ENCODE measurements at places on chromosomes 11 and 22.

DNA sequence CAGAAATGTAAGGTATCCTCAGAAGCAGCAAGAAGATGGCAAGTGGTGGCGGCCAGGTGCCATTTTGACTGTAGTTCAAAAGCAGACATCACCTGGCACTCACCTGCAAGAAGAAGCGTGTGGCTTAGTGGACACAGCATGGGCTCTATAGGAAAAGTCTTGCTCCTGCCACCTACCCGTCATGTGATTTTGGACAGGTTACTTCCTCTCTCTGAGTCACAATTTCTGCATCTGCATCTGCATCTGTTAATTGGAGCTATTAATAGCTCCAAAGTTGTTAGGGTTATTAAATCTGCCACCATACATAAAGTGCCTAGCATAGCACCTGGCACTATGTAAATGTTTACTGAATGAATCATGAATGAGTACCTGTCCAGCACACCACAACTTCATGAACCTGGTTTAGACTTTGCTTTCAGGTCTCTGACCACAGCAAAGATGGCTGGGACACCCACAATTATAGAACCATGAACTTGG lies 16.8 kb downstream of the RAB30 start:
- no peak for DNase-seq

- DNase-seq: no peak
Measured at GRCh38 chr11:110125632-110126031, 32.4 kb downstream of the ZC3H12C start.

DNA sequence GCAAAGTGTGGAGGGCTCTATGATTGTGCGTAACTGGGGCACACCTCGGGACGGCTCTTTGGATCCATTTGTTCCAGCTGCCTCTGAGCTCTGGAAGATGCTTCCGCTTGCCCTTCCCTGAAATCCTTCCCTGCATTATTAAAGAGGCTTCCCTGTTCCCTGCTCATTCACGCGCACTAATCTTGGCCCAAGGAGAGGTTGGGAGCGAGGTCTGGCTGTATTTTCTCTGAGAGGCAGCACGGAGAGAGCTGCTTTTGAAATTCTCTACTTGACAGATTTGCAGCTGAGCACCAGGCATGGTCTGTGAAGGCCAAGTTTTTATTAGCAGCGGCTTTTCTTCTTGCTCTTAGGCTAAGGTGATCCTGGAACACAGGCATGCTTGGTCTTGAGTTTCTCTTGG lies 94.8 kb upstream of the NTM start:
- no peak for DNase-seq

DNA sequence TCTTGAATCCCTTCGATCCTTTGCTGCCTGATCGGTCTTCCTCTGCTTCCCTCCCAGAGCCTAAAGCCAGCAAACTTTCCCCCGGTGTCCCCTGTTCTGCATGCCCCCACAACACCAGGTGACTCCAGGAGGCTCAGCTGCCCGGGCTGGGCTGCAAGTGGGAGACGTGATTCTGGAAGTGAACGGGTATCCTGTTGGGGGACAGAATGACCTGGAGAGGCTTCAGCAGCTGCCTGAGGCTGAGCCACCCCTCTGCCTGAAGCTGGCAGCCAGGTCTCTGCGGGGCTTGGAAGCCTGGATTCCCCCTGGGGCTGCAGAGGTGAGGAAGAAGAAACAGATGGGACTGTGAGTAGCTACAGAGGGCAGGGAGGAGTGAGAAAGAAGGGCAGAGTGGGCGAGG lies 3.6 kb downstream of the NHERF4 start:
- no peak for DNase-seq

DNA sequence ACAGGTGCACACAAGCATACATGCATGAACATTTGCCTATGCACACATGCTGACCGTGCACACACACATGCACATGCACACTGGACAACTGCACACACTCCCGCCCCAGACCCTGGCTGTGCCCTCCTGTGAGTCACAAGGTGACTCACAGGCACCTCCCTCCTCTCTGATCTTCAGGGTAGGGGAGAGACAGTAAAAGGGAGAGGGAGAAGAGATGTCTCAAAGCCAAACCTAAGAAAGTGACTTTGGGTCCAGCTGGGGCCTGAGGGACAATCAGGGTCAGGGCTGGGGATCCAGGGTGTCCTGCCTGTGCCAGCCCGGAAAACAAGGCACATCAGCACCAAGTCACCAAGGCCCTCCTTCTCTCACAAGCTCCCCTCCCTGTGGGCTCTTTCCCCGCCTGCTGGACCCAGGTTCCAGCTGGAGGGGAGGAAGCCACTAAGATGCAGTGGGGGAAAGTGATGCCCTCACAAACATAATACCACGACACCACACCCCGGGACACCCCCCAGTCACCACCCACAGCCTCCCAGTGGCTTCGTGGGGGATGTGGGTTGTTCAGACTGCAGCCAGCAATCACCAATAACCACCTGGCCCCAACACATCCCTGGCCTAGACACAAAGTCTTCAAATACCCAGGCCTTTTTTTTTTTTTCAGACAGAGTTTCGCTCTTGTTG lies 39.3 kb downstream of the PDGFB start:
- DNase-seq: peak; percentile 53

- no peak for DNase-seq
Measured at GRCh38 chr11:70416881-70417280, 18.6 kb downstream of the CTTN start.

- peak; percentile 85 for DNase-seq
Measured at GRCh38 chr22:28815111-28815510, 14.7 kb upstream of the XBP1 start.

- no peak for DNase-seq
Measured at GRCh38 chr11:67558084-67558772, 25.4 kb upstream of the GSTP1 start.

- no peak for DNase-seq
Measured at GRCh38 chr11:65446446-65447277, 24.1 kb downstream of the NEAT1 start.

DNA sequence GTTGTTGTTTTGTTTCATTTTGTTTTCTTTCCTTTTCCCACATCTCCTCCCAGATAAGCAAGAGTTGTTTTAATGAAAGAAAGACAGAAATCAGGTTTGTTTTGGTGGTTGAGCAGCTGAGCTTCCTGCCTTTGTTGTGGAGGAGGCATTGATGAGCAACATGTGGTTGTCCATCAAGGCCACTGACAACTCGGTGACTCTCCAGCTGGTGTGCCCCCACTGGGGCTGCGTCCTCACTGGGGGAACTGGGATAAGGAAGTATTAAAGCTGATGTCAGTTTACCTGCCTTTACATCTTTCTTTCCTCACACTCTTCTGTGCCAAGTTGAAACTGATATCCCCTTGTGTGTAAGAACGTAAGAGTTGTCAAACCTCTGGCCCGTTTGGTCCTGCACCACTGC lies 5.9 kb downstream of the VPS26B start:
- no peak for DNase-seq

DNA sequence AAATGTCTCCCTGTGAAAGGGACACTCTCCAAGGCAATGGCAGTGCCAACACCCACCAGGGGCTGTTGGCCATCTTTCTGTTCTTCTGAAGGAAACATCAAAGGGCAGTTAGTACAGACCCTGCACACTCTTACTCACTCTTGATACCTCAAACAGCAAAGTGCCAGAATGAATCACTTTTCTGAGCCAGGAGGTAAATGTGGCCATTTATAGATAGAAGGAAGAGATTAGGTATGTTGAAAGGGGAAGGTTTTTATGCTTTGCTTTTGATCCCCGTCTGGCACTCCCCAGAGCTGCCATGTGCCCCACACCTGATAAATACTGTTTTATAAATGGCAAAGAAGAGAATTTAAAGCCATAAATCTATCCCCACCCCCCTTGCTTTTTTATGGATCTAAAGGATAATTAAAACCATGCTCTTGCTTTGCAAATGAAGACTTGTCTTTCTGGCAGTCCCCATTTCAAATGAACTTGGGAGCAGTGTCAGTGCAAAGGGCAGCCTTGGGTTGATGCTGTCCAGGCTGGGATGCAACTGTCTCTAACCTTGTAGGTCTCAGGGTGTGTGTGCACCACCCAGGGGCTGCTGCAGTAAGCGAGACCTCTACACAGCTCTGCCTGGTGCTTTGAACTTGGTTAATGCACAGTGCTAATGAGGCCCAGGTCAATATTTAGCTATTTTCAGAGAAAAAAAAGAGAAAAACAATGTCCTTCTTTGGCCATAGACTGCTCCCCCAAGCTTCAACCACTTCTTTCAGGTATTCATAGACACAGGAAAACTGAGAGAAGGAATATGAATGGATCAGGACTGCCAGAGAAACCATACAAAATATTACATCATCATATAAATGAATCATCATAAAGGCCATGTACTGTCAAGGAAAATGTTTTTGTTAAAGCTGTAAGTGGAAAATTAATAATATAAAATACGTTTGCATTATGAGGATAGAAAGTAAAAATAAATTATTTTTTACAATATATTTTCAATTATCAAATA lies 207.5 kb downstream of the ETS1 start:
- peak; percentile 27 for DNase-seq

- no peak for DNase-seq
Measured at GRCh38 chr11:9362393-9362863, 22.0 kb upstream of the IPO7 start.

- DNase-seq: peak; percentile 43
Measured at GRCh38 chr11:134613646-134614045, 201.6 kb upstream of the B3GAT1 start.

DNA sequence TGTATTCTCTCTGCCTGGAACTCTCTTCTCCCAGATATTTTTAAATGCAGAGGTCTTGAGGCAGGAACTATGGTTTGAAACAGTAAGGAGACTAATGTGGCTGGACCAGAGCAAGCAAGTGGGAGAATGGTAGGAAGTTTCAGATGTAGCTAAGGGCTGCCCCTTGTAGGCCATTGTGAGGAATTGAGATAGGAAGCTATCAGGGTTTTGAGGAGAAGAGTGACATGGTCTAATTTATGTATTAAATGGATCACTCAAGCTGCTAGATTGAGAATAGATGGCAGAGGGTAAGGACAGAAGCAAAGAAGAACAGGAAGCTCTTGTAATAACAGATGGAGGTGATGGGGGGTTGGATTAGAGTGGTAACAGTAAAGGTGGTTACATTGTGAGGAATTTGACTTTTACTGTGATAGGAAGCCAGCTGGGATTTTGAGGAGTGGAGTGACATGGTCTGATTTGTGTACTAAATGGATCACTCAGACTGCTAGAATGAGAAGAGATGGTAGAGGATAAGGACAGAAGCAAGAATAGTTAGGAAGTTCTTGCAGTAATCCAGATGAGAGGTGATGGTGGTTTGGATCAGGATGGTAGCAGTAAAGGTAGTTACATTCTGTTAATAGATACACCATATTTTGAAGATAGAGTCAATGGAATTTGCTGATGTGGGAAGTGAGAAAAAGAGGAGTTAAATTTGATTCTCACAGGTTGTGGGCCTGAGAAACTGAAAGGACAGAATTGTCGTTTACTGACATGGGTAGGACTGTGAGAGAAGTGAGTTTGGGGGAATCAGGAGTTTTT lies 63.0 kb downstream of the HIPK3 start:
- no peak for DNase-seq

- no peak for DNase-seq
Measured at GRCh38 chr22:49179175-49179574, 648.5 kb downstream of the BRD1 start.

GRCh38 chr11:15912825-15913224 lies 443.5 kb downstream of the SOX6 start:
- DNase-seq: no peak

DNA sequence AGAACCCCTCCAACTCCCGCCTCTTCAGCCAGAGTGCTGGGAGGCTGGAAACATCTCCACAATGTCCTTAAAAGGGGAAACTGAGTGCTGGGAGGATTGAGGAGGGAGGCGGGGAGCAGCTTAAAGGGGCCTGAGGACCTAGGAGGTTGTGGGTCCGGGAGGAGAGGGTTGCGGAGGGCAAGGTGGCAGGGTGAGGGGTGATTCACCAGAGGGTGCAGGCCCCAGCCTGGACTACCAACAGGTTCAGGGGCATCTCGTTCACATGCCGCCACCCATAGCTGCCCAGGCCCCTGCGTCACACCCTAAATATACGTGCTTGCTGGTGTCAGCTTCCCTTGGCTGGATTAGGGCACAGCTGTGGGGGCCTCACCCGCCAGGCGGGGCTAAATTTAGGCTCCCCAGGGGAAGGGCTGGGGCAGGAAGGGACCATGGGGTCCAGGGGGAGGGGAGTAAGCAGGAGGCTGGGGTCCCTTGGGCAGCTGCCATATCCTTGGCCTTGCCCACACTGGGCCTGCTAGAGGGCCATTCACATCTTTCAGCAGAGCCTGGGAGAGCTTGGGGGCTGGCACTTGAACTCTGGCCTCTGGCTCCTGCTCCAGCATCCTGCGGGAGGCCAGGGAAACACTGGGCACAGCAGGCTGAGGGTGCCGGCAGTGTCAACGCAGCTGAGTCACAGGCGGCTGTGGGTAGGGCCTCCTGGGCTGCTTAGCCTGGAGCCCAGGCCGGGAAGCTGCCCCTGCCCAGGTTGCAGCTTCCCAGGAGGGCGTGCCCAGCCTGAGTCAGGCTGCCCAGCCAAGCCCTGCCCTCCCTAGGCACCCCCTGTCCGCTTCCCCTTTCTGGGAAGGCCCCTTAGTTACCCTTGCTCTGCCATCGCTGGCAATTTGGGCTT lies 1.3 kb downstream of the EHBP1L1 start:
- no peak for DNase-seq

DNA sequence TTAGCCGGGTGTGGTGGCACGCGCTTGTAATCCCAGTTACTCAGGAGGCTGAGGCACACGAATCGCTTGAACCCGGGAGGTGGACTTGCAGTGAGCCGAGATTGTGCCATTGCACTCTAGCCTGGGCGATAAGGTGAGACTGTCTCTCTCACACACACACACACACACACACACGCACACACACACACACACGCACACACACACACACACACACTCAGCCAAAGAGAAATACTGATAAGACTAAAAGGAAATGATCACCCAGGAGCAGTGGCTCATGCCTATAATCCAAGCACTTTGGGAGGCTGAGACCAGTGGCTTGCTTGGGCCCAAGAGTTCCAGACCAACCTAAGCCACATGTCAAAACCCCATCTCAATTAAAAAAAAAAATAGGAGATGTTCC lies 20.8 kb downstream of the HSPA8 start:
- DNase-seq: no peak

GRCh38 chr11:87473174-87473573 lies 435.4 kb downstream of the TMEM135 start:
- DNase-seq: no peak

- DNase-seq: peak; percentile 11
Measured at GRCh38 chr11:43644621-43645299, 35.8 kb upstream of the HSD17B12 start.

DNA sequence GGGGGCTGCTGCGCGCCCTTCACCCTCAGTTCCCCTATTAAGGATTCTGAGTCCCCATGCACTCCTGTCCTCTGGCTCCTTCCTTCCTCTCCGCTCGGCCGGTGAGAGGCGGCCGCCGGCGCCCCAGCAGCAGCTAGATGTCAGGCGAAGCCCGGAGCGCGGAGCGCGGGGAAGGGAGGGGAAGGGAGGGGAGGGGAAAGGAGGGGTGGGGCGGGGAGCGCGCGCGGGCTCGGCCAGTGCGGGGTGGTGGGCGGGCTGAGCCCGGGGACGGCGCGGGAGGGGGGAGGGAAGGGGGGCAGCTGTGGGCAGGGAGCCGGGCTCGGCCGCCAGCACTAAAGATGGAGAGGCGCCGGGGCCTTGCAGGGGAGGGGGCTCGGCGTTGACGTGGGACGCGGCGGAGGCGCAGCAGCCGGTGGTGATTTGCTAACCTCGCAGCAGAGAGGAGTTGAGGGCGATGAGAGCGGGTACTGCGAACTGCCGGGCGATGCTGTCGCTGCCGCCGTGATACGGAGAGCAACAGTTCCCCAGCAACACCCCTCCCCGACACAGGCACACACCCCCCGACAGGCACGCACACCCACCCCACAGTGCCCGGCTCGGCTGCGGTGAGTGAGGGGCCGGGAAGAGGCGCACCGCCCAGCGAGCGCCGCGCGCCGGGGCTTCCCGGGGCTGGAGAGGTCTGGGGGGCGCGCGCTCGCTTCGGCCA lies at the start of gene ZBTB16:
Gene ZBTB16 (plus strand): TSS at position 434 of the 706 bp plus-strand sequence. CDS start 3,590 bp downstream, outside the sequence.
- no peak for DNase-seq

- DNase-seq: no peak
Measured at GRCh38 chr22:46089426-46090035, 60.8 kb upstream of the PPARA start.

All from DND-41 (cell line).